Activated CD4-positive, alpha-beta T cell treated with anti-CD3 and anti-CD28 coated beads for 36 hours (primary cell): ENCODE measurements at places on chromosomes 5 and 9.

GRCh38 chr5:124596595-124597421 is 149.6 kb downstream of the ZNF608 start:
- no peak for DNase-seq

DNA sequence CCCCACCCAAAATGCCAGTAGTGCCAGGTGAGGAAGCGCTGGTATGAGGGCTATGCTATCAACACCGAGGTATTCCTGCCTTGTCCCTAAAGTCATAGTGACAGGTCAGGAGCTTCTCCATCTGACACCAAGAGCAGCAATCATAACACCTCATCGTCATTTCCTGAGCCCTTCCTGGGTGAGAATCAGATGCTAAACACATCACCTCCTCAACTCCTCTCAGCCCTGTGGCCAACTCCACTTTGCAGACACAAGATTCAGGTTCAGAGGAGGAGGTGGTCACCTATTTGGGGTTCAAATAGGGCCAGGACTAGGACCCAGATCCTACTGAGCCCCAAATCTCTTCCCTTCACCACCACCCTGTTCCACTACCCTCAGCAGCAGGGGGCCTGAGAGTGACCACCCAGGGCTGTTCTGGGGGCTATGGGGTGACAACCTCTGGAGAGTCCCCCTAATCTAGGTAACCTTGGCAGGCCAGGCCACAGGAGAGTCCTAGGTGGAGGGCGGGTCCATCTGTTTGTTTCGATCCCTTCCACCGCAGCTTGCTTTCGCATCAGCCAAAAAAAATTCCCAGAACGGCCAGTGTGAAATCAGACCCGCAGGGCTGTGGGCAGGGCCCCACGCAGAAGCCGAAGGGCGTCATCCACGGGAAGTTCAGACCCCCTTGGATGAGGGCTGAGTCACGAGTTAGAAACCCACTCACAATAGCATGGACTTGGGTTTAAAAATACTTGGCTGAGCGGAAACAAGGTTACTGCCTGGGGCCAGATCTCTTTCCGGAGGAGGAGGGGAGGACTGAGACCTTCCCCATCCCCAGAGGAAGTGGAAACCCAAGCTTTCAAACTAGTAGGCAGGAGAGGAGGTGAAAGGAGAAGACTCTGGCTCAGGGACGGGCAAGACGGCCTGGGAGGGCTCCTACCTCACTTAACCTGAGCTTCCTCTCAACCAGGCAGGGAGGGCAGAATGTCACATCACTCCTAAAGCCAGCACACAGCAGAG is 8.7 kb downstream of the STK10 start:
- DNase-seq, result peak; percentile 69

DNA sequence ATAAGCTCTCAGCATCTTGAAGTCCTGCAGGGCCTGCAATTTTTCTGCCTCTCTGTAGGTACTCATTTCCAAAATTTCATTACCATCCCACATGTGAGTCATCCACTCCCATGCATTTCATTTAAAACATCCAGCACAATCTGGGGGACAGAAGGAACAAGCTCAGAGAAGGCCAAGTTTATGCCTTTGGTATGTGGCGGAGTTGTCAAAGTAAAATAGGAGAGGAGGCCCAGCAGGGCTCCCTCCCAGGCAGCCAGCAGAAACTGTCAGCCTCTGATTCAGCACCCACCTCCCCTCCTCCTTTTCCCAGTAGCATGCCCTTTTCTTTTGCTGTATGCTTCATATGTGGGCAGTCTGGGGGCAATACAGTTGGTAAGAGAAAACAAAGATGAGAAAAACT is 126.4 kb upstream of the ZNF366 start:
- DNase-seq, result no peak

DNA sequence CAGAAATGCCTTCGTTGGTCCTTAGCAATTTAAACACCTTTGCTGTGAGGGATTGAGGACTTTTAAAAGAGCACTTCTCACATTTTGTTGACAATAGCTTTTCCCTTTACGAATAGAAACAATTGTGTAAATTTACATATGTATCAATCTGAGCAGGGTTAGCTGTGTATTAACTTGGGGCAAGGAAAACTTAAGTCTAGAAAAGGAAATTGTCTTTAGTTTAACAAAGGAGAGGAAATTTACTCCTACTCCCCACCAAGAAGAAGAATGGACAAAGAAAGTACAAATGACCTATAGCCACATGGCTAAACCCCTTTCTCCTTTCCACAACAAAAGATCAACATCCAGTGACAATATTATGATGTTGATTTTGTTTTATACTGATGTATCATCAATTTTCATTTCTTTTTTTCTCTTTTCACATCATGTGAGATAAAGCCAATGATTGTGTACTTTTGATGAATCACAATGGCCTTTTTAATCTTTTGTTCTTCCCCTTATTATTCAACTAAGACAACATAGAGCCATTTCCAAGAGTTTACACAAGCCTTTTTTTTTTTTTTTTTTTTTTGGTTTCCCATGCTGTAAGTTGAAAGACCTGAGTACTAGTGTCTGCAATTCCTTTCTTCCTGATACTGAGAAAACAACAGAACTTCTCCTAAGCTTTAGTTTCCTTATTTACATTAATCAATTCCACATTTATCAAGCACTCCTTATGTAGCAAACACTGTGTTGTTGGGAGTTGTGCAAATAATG is 19.0 kb downstream of the FOXB2 start:
- DNase-seq, result no peak

GRCh38 chr9:90802386-90802985 is 867 bp downstream of the SYK start:
- no peak for DNase-seq

DNA sequence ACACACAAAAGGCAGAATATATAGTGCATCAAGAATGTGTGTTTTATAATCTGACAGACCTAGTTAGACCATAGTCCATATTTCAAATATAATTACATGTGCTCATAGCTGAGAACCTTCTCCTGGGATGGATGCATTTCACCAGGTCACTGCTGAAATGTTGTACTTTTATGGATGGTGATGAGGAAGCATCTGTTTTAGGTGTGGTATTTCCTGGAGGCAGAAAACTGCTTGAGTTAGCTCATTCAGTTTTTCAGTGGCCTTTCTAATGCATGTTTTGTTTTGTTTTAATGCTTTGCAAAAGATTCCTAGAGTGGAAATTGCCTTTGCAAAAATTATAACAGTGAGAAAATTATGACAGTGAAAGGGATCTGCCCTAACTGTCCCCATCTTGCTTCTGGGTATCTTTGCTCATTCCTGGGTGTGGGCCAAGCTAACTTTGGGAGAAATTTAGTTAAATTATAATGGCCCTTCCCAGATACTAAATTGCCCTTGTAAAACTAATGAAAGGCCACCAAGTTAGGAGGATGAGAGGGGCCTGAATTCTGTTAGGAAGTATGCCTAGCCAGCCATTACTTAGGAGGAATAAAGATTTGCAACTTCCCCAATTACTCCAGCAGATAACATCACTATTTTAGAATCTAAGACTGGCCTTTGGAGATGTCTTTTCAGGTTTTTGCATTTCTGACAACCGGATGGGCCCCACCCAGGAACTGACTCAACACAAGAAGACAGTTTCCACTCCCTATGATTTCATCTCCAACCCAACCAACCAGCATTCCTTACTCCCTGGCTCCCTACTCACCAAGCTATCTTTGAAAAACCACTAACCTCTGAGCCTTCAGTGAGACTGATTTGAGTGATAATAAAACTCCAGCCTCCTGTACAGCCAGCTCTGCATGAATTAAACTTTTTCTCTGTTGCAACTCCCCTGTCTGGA is 7.0 kb upstream of the IL12B start:
- DNase-seq, result peak; percentile 57

DNA sequence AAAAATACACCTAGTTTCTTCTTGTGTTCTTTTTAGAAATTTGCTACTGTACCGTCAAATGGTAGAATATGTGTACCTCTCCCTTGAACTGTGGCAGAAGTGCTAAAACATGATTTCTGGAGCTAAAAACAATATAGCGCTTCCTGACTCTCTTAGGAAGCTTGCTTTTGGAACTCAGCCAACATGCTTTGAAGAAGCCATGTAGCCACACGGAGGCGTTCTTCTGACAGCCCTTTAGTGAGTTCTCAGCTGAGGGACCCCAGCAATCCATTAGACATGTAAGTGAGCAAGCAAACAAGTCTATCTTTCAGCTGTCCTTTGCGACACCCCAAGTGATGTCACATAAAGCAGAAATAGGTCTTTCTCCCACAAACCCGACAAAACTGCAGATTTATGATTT is 917.0 kb downstream of the CDH9 start:
- no peak for DNase-seq

DNA sequence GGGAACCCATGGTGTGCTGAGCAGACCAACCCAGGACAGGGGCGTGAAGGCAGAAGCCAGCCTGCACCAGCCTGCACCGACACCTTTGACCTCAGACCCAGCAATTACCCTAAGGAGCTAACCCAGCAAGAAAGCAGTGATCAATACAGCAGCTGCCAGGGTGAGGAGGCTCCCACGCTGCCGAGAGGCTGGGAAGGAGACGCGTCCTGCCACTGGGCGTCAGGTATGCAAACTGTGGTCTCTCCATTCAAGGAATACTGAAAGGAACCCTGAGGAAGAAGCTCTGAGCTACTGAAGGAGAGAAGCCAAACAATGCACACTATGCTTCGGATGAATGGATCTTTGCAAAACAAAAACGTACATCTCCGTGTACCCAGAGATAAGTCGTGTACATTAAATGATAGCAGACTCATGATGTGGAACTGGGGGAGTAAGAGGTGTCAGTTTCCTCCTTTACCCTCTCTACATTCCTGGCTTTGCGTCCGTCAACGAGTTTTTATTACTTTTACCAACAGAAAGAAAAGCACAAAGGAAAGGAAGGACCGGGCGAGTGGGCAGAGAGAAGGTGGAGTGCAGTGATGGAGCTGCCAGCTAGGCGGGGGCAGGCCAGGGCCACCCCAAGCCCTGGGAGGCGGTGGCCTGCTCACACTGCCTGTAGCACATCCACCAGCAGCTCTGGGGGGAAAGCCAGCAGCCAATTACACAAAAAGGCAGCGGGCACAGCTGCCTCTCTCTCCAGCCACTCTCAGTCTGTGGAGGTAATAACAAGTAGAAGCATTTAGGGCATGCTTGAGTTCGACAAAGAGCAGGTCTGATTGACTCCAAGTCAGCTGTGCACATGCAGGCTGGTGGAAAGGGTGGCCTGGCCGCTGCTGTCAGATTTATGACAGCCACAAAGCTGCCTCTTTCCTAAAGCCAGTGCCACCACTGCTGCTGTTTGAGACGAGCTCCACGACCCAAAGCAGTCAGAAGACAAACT is 29.3 kb downstream of the RASGEF1C start:
- no peak for DNase-seq

- no peak for DNase-seq
These were observed 307.8 kb upstream of the ARRDC3 start for GRCh38 chr5:91690921-91691320.

DNA sequence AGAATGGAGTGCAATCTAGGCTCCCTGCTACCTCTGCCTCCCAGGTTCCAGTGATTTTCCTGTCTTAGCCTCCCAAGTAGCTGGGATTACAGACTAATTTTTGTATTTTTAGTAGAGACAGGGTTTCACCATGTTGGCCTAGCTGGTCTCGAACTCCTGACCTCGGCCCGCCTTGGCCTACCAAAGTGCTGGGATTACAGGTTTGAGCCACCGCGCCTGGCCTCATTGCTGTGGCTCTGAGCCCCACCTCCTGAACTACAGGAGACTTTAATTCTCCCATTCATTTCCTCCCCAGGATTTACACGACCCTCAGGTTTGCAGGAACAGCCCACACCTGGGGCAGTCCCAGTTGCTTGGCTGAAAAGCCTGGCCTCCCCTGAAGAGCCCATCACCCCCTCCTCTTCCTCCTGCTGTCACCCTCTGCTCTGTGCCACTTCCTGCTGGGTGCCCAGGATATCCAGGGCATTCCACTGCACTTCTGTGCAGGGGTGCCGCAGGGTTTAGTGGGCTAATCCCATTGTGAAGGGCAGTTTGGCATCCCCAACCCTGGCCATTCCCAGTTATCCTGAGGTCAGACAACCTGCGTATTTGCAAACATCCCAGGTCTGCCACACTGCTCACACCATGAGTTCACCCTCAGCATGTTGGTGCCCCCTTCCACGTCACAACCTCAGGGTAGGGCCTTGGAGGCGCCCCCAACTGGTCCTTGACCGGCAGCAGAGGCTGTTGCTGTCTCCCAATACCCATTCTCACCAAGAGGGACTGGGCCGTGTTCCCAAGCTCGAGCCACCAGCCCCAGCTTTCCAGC is 265.0 kb upstream of the IRX4 start:
- DNase-seq, result no peak

- DNase-seq, result no peak
These were observed 1709.6 kb upstream of the WWC1 start for GRCh38 chr5:166581826-166582225.

- no peak for DNase-seq
These were observed 126.1 kb upstream of the PAPPA start for GRCh38 chr9:116027511-116027910.
